ENCODE measurements at places on chromosomes 5 and 9. TPM values are rescaled to one million over a fixed set of nuclear protein-coding genes. Genes with fewer than 3 reads are reported as not detected.

Gene HAVCR2
- 0.86 TPM for total RNA-seq

DNA sequence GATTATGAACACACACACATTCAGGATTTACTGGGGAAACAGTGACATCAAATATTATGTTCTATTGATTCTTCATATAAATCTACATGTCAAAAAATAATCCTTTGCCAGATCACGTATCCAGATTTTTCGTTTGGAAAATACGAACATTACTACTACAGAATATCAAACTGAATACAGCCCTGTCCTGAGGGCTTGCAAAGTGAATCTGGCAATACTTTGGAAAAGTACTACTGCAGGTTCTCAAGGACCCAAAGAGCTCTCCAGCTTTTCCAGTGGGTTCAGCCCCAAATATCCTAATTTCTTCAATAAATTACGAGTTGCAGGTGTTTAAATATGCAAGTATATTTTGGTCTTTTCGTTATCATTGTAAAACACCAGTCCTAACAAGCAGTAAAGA, 411 bp upstream of the NDUFS4 start:
- DNase-seq, result no peak

GRCh38 chr5:23405316-23406068, 101.9 kb upstream of the PRDM9 start:
- DNase-seq, result no peak

GRCh38 chr9:69104830-69105527, 69.1 kb upstream of the TJP2 start:
- no peak for DNase-seq

DNA sequence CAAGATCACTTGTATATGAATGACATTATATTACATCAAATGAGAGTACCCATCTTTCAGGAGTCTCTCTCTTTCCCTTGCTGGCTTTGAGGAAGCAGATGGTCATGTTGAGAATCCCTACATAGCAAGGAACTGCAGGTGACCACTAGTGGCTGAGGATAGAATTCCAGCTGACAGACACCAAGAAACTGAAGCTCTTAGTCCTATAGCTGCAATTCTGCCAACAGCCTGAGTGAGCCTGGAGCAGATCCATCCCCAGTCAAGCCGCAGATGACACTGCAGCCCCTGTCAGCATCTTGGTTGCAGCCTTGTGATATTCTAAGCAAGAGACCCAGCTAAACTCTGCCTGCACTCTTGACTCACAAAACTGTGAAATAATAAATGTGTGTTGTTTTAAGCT, 531.5 kb downstream of the CSNK1G3 start:
- DNase-seq, result no peak

- DNase-seq, result peak; percentile 37
These were observed 524 bp downstream of the CYFIP2 start for GRCh38 chr5:157266286-157267007.

DNA sequence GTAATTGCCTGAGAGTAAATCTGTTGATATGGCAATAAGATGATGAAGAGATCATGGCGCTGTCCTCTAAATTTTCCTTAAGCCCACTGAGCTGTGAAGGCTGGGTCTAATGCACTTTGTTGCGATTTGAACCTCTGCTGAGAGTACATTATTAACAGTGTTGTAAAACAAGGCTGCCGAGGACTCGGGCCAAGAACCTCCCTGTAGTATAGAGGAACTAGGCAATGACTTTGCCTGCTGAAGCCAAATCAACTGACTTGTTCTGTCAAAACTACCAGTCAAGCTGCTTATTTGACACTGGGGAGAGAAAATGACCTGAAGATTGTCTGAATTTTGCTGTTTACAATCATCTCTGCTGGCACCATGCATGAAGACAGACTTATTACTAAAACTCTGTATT, 1154.7 kb downstream of the DTWD2 start:
- DNase-seq, result no peak

- DNase-seq, result no peak
These were observed 40.5 kb downstream of the ANKDD1B start for GRCh38 chr5:75651575-75652238.

DNA sequence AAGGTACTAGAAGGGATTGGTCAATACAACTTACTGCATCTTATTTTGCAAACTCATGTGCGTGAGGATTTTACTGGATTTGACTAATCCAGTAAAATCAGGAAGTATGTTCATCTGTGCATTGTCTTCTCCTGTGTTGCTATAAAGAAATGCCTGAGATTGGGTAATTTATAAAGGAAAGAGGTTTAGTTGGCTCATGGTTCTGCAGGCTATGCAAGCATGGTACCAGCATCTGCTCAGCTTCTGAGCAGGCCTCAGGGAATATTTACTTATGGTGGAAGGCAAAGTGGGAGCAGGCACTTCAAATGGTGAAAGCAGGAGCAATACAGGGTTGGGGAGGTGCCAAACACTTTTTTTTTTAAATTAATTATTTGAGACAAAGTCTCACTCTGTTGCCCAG, 2199.5 kb upstream of the WWC1 start:
- DNase-seq, result no peak

- no peak for DNase-seq
These were observed 130.1 kb upstream of the C9orf72 start for GRCh38 chr9:27703216-27703980.

DNA sequence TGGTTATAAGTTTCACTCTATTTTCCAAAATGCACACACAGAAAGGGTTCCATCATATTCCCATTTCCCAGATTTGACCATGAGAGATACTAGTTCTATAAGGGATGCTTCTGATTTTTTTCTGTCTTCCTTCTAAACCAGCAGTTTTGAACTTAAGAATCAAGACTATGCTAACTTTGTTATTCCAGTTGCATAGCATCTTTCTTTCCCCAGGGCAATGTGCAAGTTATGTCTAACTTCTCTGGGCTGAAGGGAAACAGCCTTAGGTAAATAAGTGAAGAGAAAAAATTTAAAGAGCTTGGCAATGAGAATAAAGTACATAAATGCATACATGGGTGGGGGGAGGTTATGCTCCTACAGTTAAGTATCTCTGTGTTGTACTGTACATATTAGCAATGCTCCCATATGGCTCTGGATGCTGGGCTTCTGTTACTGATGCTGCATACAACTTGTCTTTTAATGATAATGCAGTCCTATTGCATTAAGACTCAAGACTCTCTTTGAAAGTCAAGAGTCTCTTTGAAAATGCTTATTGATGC, 125.8 kb upstream of the SLC12A2 start:
- no peak for DNase-seq

DNA sequence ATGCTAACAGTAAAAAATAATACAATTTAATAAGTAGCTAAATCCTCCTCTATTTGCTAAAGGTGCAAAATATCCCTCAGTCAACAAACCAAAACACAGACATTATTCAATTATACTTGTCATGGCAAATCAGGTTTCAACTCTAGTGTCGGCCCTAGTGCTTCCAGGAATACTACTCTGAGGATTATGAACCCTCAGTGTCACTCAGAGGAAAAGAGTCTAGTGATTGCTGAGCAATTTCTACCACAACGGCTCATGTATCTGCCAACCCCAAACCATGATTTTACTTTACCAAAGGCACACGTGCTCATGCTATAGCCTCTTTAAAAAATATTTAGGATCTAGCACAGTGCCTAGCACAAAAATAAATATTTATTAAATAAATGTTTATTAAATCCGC, 21.0 kb downstream of the RICTOR start:
- DNase-seq, result no peak

DNA sequence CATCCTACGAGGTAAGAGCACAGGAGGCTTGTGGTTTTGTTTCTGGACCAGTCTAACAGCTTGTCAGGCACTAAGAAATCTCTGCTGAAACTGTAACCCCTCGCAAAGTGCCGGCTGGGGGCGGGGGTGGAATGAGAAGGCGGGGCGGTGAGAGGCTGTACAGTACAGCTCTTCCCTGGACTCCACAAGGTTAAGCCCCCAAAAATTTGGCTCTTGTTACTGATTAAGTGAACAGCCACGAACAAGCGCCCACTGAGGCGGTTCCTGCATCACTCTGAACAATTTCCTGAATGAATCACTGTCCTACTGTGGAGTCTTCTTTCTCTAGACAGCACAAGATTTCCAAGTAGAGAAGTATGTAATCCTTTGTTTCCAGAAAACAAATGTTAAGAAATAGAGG, 6.8 kb downstream of the FBP2 start:
- no peak for DNase-seq

DNA sequence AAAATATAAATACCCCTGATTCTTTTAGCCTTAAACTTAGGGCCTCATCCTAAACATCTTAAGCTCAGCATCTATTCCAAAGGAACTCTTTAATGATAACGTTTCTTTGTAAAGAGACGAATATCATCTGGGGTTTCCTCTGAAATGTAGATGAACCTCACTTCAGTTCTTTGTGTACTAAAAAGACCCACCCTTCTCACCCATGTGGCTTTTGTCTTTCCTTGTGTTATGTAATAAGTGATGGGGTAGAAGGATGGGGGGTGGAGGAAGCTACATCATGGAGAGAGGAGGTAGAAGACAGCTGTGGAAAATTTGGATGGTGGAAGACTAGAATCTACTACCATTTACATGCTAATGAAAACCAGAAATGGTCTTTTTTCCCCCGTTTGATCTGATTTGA, 111.0 kb downstream of the NDUFS4 start:
- DNase-seq, result no peak

GRCh38 chr5:136190091-136190720, 2.8 kb downstream of the SMIM32 start:
- DNase-seq, result no peak

DNA sequence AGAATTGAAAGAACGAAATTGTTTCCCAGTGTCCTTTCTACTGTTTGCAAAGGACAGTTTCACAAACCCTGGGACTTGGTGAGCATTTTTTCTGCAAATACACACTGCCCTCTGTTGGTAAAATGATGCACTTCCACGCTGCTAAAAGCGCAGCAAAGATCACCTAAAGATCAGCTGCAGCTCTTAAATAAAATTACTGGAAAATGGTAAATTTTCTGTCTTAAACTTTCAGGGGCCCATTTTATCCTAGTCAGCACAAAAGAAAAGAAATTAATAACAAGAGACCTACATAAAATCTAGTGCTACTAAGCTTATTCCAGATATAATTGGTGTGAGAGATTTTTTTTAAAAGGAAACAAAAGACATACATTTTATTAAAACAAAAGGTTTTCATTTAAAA, 566.0 kb downstream of the CAAP1 start:
- DNase-seq, result peak; percentile 48

DNA sequence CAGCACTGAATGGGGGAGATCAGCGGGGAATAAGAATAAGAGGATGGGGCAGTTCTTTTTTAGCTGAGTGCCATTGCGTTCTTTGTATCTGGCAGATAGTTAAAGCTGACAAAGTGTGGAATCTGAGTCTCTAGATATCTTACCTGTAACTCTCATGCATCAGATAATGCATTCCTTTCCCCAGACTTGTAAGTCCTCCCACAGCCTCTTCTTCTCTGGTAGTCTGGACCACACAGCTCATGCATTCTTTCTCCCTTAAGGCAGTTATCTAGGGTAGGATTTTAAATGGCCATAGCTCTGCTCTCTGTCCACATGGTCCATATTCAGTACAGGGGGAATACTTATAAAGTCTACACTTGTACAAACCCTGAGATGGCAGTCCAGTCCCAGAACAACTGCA, 54.0 kb upstream of the FGF10 start:
- no peak for DNase-seq
